Esophagus mucosa (tissue), 1 donor: ENCODE measurements at places on chromosomes 4 and X. TPM values are rescaled to one million over a fixed set of nuclear protein-coding genes. Genes with fewer than 3 reads are reported as not detected.

Gene MAGEB2
- not detected for total RNA-seq

- peak; percentile 95 for ATAC-seq
Measured at GRCh38 chr4:39446842-39447573, 11.7 kb downstream of the RPL9 start.

- ATAC-seq, result no peak
Measured at GRCh38 chr4:168685136-168685809, 188.4 kb downstream of the PALLD start.

- no peak for ATAC-seq
Measured at GRCh38 chr4:102824398-102824797, 3.0 kb downstream of the UBE2D3 start.

DNA sequence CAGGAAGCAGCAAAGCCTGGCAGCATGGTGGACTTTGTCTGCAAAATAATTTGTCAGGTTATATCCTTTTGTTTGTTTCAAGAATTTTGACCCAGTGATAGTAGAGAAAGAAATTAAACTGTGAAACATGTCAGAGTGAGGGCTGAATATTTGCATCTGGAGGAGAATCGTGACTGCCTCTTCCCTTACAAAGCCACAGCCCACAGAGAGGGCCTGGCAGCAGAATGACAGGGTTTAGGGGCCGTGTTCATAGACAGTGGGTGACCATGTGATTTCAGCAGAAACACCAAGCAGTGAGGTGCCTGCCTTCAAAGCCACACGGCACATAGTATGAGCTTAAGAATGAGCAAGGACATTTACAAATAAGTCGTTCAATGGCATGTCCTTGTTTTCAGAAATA lies 24.4 kb upstream of the PLAC8 start:
- no peak for ATAC-seq

DNA sequence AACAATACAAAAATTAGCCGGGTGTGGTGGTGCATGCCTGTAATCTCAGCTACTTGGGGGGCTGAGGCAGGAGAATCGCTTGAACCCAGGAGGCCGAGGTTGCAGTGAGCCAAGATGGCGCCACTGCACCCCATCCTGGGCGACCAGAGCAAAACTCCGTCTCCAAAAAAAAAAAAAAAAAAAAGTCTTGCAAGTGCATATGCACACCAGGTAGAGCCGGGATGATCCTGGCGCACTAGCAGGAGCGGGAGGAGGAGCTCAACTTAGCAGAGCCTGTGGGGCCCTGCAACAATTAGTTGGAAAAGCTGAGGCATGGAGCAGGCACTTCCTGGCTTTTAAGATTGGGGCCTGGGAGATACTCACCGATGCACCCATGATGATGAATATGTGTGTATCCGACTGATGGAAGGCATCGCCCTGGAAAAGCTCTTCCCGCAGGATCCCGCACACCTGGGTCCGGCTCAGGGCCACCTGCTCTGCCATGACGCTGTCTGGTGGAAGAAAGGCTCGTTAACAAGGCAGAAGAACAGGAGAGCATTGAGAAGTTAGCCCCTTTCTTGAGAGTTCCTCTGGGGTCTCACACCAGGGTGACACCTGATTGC lies 872 bp downstream of the G6PD start:
- no peak for ATAC-seq

- peak; percentile 1 for ATAC-seq
Measured at GRCh38 chrX:48919360-48919841, 577 bp upstream of the PIM2 start.

GRCh38 chrX:22533898-22534297 lies 261.2 kb downstream of the CBLL2 start:
- no peak for ATAC-seq

DNA sequence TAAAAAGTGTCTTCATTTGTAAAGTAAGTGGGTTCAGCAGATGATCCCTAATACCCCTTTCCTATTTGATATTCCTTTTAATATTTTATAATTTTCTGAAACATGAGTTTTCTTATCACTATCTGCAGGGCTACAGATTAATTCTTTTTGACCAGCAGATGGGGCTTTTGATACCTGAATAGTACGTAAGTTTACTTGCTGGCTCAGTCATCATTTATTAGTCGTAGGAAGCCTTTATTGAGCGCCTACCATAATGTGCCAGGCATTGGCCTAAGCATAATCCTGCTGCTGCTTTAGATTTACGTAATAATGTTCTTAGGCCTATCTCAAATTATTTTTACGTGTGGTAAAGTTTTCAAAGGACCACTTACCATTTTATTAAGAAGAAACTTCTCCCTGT lies 33.1 kb downstream of the OSTC start:
- no peak for ATAC-seq

DNA sequence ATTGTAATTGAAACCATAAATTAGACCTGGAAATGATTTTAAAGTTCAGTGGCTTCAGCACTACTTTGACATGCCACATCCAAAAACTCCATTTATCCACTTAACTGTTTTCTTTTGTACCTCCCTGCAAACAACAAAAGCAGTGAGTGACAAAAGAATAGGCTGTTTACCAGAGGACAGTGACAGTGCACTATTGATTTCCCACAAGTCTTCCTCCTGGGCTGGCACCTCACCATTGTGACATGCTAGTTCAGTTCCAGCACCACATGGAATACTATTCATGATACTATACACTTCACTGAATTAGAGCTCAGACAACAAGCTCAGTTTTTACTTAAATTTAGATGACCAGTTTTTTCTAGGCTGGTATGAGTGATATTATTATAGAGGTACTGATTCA lies 29.3 kb downstream of the MOSPD2 start:
- ATAC-seq, result no peak

GRCh38 chr4:94536049-94536448 lies 84.3 kb downstream of the PDLIM5 start:
- ATAC-seq, result no peak

- ATAC-seq, result no peak
Measured at GRCh38 chr4:64157397-64157796, 251.9 kb downstream of the TECRL start.
